ENCODE measurements at places on chromosomes 16 and 17.
A peak's percentile ranks its signal among the peaks of the same experiment; 100 is the strongest.

DNA sequence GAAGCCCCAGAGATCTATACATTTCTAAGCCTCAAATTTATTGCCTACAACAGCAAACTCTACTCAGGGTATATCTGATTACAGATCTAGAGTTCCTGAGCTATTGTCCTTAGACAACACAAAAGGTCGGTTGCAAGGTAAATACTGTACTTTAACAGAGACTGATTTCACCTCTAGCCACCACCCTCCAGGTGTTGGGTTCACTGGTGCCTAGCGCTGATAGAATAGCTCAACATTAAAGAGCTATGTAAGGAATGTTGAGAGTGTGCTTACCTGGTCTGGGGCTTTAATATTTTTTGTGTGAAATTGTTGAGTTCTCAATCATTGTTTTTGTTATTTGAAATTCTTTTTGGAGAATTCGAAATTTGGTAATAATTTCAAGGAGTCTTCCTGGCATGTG, 277.0 kb upstream of the PSMD7 start:
- DNase-seq, result no peak

- no peak for DNase-seq
Observed at GRCh38 chr16:1950047-1950446, 4.4 kb downstream of the RPL3L start.

GRCh38 chr17:16937431-16937830, 34.5 kb downstream of the TNFRSF13B start:
- DNase-seq, result no peak

GRCh38 chr17:79192503-79193351, 118.1 kb downstream of the ENGASE start:
- no peak for DNase-seq

- DNase-seq, result no peak
Observed at GRCh38 chr17:10352893-10353292, 19.9 kb downstream of the MYH13 start.

DNA sequence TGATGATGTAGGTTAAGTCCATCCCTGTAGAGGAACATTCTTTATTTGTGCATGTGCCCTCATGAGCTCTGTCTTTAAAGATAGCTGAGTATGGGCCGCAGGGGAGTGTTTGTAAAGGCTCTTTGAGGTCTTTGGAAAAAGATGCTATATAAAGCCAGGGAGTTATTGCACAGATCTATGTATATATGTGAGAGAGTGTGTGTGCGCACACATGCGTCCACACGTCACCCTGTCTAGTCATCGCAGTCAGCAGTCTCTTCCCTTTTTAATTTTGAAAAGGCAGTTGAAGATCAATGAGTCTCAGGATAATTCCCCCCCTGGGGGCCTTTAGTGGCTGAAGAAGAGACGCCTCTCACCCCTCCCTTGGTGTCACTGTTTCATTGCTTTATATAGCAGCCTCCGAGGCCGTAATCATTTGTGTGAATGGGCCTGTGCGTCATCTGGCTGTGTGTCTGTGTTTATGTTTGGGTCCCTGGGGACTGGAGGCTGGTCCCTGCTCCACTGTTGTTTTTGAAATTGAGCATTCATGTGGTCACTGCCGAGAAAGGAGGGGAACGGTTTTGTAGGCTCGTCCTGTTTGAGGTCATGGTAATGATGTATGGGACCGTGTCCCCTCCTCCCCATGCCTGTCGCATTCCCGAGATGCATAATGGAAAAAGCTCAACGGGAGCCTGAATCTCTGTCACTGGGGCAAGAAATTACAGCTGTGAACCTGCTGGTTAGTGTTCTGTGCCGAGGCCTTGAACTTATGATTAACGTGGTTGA, 143.9 kb downstream of the SNX29 start:
- DNase-seq, result no peak

DNA sequence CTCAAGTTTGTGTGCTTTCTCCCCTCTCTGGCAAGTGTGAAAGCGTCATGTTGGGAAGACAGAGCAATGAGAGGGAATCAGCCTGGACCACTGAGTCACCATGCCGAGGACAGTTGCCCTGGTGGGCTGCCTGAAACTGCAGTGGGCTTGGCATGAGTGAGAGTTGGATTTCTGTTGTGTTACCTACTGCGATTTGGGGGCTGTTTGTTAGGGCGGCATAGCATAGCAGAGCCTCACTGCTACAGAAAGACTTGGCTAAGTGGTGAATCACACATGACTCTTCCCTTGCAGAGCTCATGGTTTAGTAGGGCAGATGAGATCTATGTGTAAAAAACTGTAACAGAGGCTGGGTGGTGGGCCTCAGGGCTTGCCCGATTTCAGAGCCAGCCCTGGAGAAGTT, 324.6 kb downstream of the C16orf95 start:
- DNase-seq, result no peak

DNA sequence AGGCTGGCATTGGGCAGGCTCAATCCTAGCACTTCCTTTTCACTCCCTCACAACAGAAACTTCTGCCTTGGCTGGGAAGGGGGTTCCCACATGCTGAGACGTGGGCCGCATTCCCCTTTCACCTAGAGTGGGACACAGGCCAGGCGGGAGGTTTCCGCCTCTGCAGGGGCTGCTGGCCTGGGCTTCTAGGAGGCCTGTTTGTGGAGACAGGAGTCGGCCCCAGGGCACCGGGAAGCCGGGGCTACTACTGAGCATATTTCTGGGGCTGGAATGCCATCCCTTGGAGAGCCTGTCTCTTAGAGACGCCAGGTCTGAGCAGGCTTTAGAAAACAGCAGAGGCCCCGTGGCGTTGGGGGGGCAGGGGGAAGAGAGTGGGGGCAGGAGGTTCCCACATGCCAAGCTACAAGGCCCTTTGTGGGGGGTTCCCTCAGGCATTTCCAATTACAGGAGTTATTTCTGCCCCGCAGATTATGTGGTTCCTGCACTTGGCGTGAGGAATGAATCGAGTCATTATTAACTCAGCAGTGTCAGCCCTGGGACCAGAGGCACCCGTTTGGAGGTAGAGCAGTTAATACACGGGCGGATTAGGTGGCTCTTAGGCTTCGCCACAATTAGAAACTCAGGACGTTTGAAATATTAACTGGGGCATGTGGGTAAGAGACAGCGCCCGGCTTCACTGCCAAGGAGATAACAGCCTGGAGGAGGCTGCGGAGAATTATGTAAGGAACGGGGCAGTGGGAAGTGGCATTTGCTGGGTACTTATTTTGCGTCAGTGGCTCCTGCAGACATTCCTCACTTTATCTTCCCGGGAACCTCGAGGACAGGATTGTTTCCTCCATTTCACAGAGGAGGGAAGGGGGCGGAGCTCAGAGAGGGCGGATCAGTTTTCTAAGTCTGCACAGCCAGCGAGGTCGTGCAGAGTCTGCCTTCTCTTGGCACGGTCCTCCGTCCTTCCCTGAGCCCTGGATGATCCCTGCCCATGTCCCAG, 162.5 kb downstream of the MAF start:
- DNase-seq, result no peak

DNA sequence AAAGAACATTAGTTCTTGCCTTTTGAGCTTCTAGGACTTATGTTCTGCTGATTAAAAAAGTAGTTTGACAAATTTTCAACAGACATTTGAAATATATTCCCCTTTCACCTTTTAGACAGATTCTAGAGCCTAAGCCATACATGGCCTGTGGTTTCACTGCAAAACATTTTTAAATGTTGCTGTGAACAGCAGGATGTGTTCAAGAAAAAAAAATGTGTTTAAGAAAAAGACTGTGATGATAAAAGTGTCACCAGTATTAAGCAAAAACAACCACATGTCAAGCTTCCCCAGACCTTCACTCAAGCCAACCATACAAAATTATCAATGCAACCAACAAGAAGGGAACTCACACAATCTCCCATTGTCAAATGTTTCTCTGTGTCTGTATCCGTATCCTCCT, 103.5 kb downstream of the SYCE1L start:
- no peak for DNase-seq

DNA sequence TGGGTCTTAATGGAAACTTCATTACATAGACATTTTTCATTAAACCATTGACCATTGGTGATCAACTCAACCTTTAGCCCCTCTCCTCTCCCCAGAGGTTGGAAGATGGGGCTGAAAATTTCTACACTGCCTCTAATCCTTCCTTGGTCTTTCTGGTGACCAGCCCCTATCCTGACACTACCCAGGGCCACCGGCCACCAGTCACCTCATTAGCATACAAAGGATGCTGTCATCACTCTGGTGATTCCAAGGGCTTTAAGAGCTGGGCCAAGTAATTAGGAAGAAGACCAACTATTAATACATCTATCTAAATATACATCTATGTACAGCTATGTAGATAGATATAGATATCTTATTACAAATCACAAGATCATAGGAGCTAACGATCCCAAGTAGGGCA, 111.2 kb upstream of the IRX6 start:
- DNase-seq, result no peak

DNA sequence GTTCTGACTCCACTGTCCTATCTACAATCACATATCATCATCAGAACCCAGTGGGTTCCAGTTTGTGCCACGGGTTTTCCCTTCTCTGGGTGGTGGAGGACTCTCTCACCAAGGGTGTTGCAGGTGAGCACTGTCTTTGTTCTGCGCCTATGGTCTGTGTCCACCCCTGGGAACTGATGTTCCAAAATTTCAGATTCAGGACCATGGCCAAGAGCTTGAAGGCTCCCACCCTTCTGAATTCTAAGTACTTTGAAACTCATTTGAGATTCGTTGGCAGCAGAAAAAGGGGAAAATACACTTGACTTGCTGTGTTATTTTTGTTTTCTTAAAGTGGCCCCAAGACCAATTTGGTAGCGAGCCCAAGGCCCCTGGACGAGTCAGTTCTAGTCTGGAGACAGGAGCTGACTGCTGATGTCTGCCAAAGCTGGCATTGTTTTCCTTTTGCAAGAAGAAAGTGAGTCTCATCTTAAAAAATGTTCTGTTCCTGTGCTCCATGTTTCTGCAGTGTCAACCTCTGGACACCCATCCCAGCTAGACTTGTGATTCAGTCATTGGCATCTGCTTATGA, 310.9 kb downstream of the HAPSTR1 start:
- DNase-seq, result no peak

GRCh38 chr17:73924114-73924908, 279.2 kb upstream of the RPL38 start:
- DNase-seq, result no peak

DNA sequence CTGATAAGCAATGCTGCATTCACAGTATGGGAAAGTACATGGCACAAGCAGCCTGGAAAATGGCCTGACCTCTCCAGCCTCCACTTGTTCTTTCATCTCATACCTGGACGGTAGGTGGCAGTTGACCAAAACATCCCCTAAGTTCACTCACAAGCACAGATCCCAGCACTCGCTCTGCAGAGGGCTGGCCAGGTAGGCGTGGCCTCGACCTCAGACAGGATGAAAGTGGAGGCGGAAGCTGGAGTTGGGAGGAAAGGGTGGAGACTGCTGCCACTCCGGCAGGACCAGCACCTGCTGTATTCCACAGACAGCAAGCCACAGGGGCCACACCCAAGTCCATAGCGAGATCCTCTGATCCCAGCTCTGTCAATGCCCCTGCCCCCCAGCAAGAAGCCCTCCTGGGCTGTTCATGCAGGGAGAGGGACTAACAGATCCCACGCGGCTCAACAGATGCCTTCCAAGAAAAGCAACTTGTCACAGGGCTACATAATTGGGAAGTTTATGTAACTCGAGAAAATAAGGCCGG, 31.3 kb downstream of the ZCCHC14 start:
- DNase-seq, result no peak

GRCh38 chr16:86342161-86342834, 168.0 kb upstream of the FOXF1 start:
- no peak for DNase-seq

- DNase-seq, result no peak
Observed at GRCh38 chr16:27245276-27246172, 23.0 kb downstream of the NSMCE1 start.

GRCh38 chr17:31418773-31419350, 27.4 kb downstream of the RAB11FIP4 start:
- no peak for DNase-seq

- DNase-seq, result no peak
Observed at GRCh38 chr17:75345514-75346167, 56.4 kb upstream of the SLC25A19 start.

DNA sequence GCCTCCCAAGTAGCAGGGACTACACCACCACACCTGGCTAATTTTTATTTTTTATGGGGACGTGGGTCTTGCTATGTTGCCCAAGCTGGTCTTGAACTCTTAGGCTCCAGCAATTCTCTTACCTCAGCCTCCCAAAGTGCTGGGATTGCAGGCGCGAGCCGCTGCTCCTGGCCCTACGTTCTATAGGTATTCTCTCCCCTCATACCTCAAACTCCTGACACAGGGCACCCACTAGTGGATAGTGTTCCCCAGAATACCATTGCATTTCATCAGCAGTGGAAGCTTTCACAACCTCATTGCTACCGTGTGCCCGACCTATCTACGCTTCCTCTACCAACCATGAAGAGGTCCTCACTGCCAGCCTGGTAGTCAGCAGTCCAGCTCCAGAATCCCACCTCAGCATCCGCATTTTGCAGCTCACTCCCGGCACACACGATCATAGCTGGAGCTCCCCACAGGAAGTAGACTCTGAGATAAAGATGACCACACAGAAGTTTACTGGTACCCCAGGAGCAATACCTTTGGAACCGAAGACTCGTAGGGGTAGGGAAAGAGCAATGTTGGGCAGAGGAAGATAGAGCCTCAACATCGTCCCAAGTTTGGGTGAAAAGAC, 9.3 kb downstream of the CTRB2 start:
- DNase-seq, result no peak

DNA sequence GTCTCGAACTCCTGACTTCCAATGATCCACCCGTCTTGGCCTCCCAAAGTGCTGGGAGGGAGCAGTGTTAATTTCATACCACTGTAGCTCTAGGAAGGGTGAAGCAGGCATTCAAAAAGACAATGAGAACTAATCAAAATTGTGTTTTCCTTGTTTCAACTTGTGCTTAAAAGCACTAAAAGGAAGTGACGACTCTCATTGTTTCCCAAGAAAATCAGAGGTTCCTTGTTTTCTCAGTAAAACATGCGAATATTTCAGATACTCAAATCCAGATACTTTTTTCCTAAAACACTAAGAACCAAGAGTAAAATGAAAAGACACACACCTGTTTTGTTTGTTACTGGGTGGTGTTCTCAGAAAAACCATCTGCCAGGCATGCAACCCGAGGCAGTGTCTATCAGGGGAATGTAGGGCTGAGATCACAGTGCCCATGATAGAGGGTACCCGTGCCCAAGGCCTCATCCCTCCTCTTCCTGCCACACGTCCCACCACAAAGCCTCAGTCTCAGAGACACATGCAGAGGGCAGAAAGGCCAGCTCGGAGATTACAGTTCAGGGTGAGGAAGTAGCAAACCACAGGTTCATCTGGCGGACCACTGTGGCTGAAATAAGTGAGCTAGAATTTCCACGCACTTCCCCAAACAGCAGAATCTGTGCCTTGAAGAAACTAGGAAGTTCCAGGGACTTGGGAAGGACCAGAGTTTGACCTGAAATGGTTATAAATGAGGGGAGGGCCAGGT, 33.7 kb downstream of the GINS3 start:
- peak; percentile 36 for DNase-seq

Measured in C1 segment of cervical spinal cord (tissue), 14 donors.